ENCODE measurements at places on chromosomes 3 and 15. TPM values are rescaled to one million over a fixed set of nuclear protein-coding genes. Genes with fewer than 3 reads are reported as not detected.
A peak's percentile ranks its signal among the peaks of the same experiment; 100 is the strongest.

DNA sequence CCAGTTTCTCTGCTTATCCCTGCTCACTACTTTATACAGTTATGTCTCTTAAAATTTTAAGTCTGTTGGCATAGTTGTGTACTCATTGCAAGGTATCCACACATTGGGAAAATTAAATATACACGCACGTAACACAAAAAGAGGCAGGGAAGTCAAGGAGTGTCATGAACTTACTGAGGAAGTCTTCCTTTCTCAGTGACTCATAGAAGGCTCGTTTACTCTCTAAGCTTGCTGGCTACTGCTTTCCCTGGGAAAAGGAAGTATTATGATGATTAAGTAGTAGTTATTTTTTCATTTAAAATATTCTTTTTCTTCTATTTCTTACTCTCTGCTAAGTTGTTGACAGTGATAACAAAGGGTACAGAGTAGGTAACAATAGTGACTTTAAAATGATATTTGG lies 287.3 kb downstream of the UBE2E2 start:
- H3K4me1 ChIP-seq: peaks cover 14% of the 10 kb centered on the region
- no peak overlapping the region for H3K27ac ChIP-seq
- H3K36me3 ChIP-seq: no peaks in the 10 kb centered on the region
- no peak for DNase-seq
- H3K4me3 ChIP-seq: no peak overlapping the region
- H3K27me3 ChIP-seq: no peaks in the 10 kb centered on the region

- no peak for DNase-seq
- H3K4me3 ChIP-seq: no peak overlapping the region
- H3K36me3 ChIP-seq: no peaks in the 10 kb centered on the region
- H3K4me1 ChIP-seq: no peaks in the 10 kb centered on the region
- H3K27me3 ChIP-seq: no peaks in the 10 kb centered on the region
Observed at GRCh38 chr3:157204431-157204830, 44.5 kb upstream of the CCNL1 start.

The PLA2G4E gene
- total RNA-seq: 8.8 TPM

GRCh38 chr3:77720460-77720971 lies 680.6 kb downstream of the ROBO2 start:
- no peaks in the 10 kb centered on the region for H3K4me1 ChIP-seq
- no peaks in the 10 kb centered on the region for H3K36me3 ChIP-seq
- no peak for DNase-seq
- H3K27me3 ChIP-seq: no peaks in the 10 kb centered on the region

The PLAAT1 gene
- total RNA-seq: not detected

The ACTC1 gene
- 15.0 TPM for total RNA-seq

DNA sequence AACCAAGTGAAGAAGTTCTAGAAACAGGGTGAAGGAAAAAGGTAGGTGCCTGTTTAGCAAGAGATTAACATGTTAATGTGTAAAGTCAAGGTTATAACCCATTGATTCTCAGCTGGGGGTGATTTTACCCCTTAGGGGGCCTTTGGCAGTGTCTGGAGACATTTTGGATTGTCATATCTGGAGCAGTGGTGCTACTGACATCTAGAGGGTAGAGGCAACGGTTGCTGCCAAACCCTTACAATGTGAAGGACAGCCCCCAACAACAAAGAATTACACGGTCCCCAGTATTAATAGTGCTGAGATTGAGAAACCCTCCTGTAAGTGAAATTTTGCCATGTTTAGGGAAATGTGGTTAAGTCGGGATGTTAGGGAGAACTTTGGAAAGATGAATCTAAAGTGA lies 74.7 kb downstream of the CRYBG3 start:
- peaks cover 3% of the 10 kb centered on the region for H3K36me3 ChIP-seq
- no peak overlapping the region for H3K4me3 ChIP-seq
- peaks cover 12% of the 10 kb centered on the region for H3K4me1 ChIP-seq
- no peak for DNase-seq
- H3K27me3 ChIP-seq: no peaks in the 10 kb centered on the region

- no peaks in the 10 kb centered on the region for H3K36me3 ChIP-seq
- no peak overlapping the region for H3K4me3 ChIP-seq
Observed at GRCh38 chr3:18630295-18630694, 205.2 kb upstream of the SATB1 start.

DNA sequence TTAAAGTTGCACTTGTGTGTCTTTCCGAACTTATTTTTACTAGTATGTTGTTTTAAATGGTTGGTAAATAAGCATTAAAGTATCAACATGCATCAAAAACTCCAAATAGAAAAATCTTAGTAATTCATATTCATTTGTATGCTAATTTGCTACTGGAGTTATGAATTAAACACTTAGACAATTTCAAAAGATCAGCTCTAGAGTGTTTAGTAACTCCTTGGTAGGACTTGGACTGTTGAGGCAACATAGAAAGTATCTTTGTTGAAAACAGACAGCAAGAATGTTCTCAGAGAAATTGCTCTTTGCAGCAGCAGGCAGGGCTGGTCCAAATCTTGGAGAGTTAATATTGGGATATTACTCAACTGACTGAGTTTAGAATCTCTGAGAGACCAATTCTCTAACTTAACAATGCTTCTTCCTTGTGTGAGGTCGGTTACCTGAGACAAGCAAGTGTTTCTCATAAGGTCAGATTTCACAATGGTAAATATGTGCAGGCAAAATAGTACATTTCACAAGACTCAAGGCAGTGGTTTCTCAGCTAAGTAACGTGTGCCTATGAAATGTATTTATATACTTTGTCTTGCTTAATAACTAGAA lies 147.8 kb upstream of the IL12A start:
- H3K27ac ChIP-seq: no peak overlapping the region
- no peaks in the 10 kb centered on the region for H3K36me3 ChIP-seq
- H3K4me1 ChIP-seq: peaks cover 17% of the 10 kb centered on the region
- H3K27me3 ChIP-seq: no peaks in the 10 kb centered on the region
- no peak overlapping the region for H3K4me3 ChIP-seq

The CCR1 gene
- 7.1 TPM for total RNA-seq

DNA sequence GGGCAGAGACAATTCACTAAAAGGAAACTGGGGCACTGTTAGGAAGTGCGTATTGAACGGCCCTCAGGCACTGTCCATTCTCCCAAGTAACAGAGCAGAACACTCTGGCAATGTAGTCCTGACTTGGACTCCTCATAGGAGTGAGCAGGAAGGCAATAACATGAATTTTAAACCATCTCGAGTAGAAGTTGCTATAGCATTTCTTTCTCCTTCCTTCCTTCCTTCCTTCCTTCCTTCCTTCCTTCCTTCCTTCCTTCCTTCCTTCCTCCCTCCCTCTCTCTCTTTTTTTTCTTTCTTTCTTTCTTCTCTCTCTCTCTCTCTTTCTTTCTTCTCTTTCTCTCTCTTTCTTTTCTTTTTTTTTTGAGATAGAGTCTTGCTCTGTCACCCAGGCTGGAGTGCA lies 46.4 kb upstream of the TRA2B start:
- H3K36me3 ChIP-seq: no peaks in the 10 kb centered on the region
- no peak overlapping the region for H3K27ac ChIP-seq
- H3K4me1 ChIP-seq: no peaks in the 10 kb centered on the region
- DNase-seq: no peak
- no peaks in the 10 kb centered on the region for H3K27me3 ChIP-seq

The TRH gene
- 1.2 TPM for total RNA-seq

DNA sequence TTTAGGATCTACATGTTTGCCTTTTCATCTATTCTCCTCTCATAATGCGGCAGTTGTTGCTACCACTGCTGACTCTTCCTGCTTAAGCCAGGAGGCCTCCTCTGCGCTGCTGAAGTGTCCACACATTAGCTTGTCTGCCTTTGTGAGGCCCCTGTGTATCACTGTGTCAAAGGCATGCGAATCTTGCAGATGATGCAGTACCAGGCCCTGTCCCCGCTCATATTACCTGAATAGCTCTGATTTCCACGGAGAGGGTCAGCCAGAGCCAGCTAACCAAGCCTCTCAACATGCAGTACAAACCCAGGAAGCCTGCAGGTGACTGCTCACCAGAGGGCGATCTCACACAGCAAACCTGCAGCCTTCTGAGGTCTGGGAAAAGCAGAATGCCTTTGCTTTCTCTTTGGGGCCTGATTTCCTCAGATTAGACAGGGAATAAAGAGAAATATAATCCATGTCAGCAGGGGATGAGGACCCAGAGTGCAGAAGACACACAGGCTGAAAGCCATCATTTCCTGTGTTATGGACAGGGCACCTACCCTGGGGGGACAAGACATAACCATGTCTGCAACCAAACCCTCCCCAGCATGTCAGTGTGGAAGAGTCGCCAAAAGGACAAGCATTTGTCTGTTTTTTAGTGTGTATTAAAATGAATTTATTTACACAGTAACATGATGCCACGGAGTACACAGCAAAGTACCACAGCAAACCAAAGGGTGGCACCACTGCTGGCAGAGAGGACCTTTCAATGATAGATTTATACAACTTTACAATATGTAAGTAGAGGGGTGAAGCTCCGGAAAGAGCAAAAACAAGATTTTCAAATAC lies 36.8 kb upstream of the TSPAN3 start:
- peaks cover 24% of the 10 kb centered on the region for H3K4me1 ChIP-seq
- no peak for DNase-seq
- H3K27me3 ChIP-seq: no peaks in the 10 kb centered on the region
- H3K27ac ChIP-seq: peak overlapping the region; percentile 17
- H3K4me3 ChIP-seq: no peak overlapping the region

DNA sequence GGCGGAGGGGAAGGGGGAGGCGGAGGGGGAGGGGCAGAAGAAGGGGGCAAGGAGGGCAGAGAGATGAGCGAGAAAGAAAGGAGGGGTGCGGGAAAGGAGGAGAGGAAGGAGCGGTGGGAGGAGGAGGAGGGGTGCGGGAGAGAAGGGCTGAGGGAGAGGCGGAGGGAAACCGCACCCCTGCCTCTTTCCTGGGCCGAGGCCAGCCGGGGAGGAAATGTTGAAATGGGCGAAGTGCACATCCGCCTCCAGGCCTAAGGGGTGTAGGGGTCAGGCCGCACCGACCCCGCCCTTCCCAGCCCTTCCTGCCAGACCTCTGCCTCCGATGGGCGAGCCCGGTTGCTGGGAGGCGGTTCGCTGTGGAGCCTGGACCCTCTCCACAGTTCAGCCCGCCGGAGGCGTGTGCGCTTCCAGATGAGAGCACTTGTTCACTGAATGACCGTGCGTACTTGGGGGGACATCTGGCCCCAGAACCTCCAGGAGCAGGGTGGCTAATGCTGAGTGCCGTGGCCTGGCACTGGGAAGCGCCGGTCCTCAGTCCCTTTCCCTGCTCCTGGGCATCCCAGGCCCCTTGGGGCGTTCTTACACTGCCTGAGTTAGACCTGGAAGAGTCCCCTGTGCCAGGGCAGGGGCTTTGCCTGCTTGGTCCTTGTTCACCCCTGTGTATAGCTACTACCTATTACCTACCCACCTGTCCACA lies 110.3 kb upstream of the KLF13 start:
- H3K4me3 ChIP-seq: peak overlapping the region; percentile 54
- H3K4me1 ChIP-seq: peaks cover 34% of the 10 kb centered on the region
- no peaks in the 10 kb centered on the region for H3K36me3 ChIP-seq
- no peaks in the 10 kb centered on the region for H3K27me3 ChIP-seq
- no peak for DNase-seq

The NR2E3 gene
- total RNA-seq: 0.98 TPM

DNA sequence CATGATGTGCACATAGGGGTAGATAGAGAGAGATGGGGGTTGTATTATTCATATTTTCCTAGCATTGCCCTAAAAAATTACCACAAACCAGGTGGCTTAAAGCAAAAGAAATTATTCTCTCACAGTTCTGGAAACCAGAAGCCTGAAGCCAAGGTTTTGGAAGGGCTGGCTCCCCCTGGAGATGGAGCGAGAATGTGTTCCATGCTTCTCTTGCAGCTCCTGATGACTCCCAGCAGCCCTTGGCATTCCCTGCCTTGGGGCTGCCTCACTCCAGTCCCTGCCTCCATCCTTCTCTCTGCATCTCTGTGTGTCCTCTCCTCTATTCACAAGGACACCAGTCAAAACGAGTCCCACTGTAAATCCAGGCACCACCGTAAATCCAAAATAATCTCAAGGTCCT lies 91.5 kb upstream of the FAM174B start:
- no peaks in the 10 kb centered on the region for H3K4me1 ChIP-seq
- H3K36me3 ChIP-seq: no peaks in the 10 kb centered on the region
- no peak overlapping the region for H3K4me3 ChIP-seq
- no peak for DNase-seq
- H3K27ac ChIP-seq: no peak overlapping the region

The VPS8 gene
- 52.3 TPM for total RNA-seq

DNA sequence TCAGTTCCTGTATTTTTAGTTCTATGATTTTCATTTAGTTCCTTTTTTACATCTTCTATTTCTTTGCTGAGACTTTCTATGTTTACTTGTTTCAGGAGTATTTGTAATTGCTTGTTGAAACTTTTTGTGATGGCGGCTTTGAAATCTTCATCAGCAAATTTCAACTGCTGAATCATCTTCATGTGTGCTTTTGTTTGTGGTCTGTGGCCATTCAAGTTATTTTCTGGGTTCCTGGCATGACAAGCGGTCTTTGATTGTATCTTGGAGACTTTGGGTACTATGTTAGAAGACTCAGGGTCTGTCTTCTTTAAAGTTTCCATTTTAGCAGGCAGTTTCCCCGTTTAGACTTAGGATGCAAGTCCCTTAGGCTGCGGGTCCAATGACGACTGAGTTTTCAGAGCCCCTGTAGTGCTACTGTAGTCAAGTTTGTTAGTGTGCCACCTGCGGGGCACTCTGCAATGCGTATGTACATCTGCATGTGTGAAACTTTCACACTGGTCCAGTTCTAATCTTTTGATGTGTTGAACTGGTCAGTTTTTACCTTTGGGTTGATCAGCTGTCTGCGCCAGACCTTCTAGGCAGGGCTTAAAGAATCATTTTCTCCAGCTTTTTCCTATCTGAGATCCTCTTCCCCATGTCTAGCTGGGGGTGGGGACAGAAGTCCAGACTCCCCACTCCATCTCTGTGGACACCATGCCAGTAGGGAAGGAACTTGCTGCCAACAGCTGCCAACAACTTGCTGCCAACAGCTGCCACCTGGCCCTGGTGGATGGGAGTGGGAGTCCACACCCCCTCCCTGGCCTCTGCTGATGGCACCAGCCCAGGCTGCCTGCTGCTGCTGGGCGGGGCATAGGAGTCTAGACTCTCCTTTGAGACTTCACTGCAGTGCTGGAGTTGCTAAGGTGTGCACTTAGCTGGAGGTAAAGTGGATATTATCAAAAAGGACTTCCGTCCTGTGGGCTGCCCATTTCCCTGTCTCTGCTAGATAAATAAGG lies 190.9 kb downstream of the TJP1 start:
- no peak overlapping the region for H3K4me3 ChIP-seq
- H3K27me3 ChIP-seq: no peaks in the 10 kb centered on the region

- H3K36me3 ChIP-seq: no peaks in the 10 kb centered on the region
- no peak overlapping the region for H3K27ac ChIP-seq
- no peak for DNase-seq
- no peak overlapping the region for H3K4me3 ChIP-seq
- H3K4me1 ChIP-seq: no peaks in the 10 kb centered on the region
Observed at GRCh38 chr3:157551961-157552360, 48.7 kb upstream of the VEPH1 start.

The ADAMTS17 gene
- total RNA-seq: 16.0 TPM

- H3K4me3 ChIP-seq: no peak overlapping the region
- no peaks in the 10 kb centered on the region for H3K27me3 ChIP-seq
- H3K4me1 ChIP-seq: peaks cover 16% of the 10 kb centered on the region
Observed at GRCh38 chr3:54877730-54878129, 50.1 kb downstream of the LRTM1 start.

Measured in vagina (tissue), 2 donors.